ENCODE measurements at places on chromosomes 4 and X.

- no peak for DNase-seq
These were observed 106.1 kb downstream of the IRF2 start for GRCh38 chr4:184368290-184368689.

DNA sequence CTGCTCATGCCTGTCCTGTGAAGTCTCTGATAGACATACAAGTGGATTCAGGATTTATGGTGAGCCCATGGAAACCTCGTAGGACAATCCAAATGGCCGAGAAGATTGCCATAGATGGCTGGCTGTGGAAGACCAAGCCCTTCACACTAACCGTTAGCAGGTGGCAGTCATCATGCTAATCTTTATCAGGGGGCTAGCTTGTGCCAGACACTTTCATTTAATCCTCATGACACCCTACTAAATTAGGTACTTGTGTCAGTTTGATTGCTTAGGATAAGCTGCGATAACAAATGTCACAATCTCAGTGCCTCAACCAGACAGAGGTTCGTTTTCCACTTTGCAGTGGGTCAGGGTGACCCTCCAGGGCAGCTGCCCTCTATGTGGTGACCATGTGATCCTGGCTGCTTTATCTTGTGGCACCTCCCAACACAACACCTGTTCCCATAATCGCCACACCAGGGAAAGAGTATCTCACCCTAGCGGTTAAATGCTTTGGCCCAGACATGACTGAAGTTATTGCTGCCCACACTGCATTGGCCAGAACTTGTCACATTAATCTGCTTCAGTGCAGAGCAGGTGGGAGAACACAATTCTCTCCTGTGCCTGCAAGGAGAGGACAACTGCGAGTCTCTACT lies 60.8 kb downstream of the REPS2 start:
- DNase-seq: peak; percentile 87

DNA sequence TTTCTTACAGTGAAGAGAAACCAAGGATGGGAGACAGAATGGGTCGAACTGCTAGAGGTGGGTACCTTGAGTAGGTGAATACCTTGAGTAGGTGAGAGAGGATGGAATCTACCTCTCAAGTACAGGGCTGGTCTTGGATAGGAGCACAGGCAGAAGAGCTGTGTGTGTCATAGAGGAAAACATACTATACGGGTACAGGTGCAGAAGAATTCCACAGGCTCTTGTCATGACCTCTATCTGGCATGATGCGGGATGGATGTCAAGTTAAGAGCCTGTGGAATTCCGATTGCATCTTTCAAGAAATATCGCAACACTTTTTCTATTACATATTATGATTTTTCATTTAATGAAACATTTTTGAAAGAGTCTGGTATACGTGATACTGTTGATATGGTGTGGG lies 18.0 kb upstream of the OCIAD1 start:
- no peak for DNase-seq

- DNase-seq: no peak
These were observed 302.4 kb downstream of the IL1RAPL1 start for GRCh38 chrX:28889591-28890090.

DNA sequence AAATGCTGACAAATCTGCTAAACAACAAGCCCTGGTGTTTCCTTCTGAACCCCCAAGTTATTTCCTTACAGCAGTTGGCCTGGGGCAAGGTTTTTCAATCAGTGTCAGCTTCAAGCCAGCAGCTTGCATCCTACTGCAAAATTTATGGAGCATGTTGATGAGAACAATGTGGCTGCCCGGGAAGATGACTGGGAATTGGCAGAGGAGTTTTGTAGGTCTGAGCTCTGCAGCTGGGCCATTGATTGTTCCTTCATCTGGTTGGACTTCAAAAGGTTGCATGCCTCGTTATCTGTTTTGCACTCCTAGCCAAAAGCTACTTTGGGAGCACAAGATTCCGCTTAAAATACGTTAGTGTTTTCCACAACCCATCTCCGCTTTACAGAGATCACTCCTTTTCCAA lies 1030.3 kb upstream of the LCORL start:
- no peak for DNase-seq

- no peak for DNase-seq
These were observed 71.3 kb downstream of the SLC9A7 start for GRCh38 chrX:46687619-46688018.

DNA sequence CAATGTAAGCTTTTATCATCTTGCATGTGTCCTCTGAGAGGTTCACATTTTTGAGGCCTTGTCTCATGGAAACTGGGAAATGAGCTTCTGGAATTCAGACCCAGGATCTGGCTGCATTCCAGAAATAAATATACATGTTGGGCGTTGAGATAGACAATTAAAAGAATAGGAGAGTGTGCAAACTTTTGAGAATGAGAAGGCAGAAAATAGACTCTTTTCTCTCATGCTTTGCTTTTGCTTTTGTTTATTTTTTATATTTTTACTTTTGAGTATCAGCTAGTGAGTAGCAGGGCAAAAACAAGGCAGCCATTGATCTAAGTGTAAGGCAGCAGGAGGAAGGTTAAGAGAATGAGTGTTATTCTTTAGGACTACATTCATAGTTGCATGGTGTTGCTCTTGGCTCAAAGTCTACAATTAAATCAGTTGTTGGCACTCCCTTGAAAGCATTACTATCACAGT lies 12.4 kb downstream of the SHROOM3 start:
- DNase-seq: no peak
